ENCODE measurements at places on chromosomes 16 and 17. TPM values are rescaled to one million over a fixed set of nuclear protein-coding genes. Genes with fewer than 3 reads are reported as not detected.

DNA sequence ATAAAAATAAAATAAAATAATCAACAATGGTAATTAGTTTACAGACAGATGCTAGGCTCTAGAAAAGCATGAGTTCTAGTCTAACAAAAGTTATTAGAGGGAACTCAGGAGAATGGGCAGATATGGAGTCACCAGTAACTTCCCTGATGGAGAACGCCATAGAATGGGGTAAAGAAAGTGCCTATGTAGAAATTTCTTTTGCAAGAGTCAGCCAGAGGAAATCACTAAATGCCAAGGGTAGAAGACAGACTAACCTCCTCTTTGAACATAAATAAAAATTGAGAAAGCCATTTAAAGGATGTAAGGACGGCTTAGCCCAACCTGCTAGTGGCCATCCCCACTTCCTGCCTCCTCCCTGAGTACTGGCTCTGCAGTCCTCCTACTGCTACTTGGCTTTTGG is 141.6 kb downstream of the VPS53 start:
- no peak for DNase-seq

GRCh38 chr17:74686761-74687160 is 26.0 kb downstream of the CD300LF start:
- DNase-seq = no peak

GRCh38 chr17:27294689-27295630 is 1.0 kb downstream of the WSB1 start:
- DNase-seq = peak; percentile 67

DNA sequence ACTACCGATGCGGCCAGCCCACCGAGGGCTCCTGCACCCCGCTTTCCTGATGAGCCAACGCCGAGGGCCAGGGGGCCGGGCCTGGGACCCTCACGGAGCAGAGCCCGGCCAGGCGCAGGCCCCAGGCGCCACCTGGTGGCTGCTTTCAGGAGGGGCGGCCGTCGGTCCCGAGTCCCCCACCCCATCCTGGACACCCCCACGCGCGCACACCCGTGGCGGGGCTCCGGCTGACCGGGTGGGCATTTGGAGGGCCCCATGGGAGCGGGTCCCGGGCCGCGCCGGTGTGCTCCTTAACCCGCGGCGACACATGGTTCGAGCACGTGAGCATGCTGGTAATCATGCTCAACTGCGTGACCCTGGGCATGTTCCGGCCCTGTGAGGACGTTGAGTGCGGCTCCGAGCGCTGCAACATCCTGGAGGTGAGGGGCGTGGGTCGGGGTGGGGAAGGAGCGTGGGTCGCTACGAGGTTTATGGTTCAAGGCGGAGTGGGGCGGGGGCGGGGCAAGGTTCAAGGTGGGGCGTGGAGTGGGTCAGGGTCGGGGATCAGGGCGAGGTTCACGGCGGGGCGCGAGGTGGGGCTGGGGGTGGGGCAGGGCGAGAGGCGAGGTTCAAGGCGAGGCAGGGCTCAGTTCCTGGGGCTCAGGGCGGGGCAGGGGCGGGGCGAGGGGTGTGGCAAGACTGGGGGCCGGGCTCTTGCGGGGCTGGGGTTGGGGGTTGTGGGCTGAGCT is 30.2 kb downstream of the TPSG1 start:
- DNase-seq = no peak

DNA sequence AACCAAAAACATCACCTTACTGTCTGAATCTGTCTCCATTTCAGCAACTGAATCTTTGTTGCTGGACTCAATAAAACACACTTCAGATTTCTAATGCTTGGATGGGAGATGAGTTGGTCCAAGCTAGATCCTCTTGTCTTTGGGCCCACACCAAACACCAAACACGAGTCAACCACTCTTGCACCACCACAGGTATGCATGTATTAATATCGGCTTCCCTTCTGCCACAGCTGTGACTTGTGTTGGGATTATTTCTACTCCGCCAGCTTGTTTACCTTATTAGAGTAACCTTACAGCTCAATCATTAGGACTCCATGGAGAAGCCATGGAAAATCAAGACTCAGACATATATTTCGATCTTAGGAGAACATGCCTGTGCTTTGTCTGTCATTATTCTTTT is 49.9 kb downstream of the XYLT1 start:
- DNase-seq = no peak

DNA sequence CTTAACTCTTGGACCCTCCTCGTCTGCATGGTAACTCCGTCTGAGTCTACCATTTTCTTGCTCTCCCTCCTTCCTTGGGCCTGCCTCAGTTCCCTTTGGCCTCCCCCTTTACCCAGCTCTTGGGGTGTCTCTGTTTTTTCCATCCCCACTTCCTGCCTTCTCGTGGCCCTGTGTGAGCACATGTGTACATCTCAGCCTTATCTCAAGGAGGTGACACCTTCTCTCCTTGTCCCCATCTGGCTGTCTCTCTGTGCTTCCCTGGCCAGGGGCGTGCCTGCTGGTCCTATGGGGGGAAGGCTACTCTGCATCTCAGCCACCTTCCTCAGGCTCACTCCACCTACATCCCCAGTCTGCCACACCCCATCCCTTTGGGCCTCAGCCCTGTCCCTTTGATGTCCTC is 6.6 kb downstream of the CTF1 start:
- no peak for DNase-seq

DNA sequence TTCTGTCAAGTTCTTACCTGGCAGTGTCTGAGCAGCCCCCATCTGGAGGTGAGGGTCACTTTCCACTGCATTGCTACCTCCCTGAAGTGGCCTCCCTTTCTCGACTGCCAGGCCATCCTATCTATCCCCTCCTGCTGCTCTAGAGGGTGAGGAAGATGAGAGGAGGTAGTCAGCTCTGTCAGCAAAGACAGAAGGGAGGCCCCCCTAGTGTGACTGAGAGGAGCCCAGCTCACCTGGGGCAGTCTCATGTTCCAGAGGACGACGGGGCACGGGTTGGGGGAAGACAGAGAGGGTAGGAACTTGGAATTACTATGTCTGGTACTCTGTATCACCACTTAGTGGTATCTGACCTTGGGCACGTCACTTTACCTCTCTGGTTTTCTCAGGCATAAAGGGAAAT is 22.0 kb downstream of the MYO19 start:
- no peak for DNase-seq

GRCh38 chr16:3358871-3359270 is 3.2 kb downstream of the OR2C1 start:
- no peak for DNase-seq

DNA sequence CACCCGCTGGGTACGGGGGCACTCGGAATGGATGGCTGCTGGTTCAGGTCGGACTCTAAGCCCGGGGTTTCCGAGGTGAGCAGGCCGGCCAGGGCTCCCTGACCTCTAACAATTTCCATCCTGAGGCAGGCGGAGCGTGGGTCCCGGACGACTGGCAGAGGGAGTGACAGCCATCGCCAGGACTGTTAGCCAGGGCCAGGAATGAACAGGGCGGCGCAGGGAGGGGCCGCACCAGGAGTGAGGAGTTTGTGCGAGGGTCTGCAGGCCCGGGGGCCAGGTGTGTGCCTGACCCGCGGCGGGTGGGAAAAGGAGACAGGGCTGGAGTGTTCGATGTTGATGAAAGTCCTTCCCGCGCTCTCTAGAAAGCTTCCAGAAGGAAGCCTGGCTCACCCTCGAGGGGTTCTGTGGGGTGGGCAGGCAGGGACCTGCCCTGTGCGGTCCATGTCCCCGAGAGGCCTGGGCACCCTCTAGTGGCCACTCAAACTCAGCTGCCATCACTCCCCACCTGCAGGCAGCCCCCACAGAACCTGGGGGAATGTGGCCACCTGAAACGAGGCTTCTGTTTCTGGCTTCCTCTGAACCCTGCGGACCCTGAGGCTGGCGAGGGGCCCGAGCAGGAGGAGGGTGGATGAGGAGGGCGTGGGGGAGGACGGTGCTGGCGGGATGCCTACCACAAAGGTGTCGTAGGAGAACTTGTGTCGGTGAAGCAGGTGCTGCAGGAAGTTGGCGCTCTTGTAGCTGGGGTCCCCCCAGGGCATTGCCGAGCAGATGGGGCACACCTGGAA is 8.2 kb downstream of the RNF166 start:
- DNase-seq = no peak

DNA sequence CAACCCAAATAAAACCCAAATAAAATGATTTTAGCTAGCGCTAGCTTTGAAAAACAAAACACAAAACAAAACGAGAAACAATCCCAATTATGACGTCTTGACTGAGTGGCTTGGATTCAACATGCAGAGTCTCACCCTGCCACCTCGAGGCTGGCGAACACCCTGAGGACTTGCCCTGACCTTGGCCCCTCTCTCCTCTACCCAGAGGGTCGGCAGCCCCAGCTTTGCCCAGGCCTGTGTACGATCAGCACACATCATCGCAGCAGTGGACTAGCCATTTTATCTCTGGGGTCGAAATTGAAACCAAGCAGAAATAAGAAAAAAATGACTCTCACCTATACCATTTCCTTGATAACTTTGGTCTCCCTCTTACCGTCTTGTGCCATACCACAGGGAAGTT is 4.9 kb downstream of the JMJD6 start:
- DNase-seq = no peak

GRCh38 chr16:54548281-54548680 is 261.7 kb upstream of the IRX3 start:
- no peak for DNase-seq

DNA sequence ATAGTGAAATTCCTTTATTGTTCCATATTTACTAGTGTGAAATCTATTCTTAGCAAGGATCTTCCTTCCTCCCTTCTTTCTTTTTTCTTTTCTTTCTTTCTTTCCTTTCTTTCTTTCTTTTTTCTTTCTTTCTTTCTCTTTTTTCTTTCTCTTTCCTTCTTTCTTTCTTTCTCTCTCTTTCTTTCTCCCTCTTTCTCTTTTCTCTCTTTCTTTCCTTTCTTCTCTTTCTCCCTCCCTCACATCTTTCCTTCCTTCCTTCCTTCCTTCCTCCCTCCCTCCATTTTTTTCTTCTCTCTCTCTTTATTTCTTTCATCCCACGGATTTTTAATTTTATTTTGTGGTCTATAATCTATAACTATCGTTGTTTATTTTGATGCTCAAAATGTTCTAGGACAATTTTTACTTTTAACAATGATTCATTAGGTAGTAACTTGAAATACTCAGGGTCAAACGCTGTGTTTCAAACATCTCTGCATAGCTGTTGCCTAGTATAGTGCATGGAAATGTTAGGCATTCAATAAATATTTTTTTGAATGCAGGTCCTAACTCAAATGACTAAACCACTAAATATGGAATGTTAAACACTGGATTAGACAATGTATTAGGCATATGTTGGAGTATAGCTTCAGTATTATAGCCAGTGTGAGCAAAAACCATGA is 178.3 kb downstream of the MAP2K6 start:
- DNase-seq = no peak

DNA sequence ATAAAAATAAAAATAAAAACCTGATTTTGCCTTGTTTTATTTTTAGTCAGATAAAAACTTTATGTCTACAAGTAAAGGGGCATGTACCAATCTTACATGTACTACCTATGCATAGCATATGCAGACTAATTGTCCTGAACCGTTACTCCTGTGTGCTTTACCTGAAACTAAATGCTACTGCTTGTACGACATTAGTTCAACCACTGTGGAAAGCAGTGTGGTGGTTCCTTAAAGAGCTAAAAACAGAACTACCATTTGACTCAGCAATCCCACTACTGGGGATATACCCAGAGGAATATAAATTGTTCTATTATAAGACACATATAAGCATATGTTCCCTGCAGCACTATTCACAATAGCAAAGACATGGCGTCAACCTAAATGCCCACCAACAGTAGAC is 426.0 kb upstream of the PMFBP1 start:
- DNase-seq = no peak

DNA sequence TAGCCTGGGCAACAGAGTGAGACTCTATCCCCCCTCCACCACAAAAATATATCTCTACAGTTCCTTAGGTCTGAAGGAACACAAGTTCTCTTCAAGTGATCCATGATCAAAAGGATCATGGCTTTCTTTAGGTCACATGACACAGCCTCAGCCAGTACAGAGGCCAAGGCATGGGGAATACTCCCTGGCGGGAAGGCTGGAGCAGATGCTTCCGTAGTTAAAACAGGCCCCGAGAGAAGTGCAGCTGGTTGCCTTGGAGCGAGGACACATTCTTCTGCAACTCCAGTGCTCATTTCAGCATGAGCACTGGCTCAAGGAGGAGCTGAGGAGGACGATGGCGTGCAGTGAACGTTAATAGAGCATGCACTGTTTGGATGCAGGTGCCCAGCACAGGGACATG is 13.5 kb downstream of the CDIP1 start:
- no peak for DNase-seq

DNA sequence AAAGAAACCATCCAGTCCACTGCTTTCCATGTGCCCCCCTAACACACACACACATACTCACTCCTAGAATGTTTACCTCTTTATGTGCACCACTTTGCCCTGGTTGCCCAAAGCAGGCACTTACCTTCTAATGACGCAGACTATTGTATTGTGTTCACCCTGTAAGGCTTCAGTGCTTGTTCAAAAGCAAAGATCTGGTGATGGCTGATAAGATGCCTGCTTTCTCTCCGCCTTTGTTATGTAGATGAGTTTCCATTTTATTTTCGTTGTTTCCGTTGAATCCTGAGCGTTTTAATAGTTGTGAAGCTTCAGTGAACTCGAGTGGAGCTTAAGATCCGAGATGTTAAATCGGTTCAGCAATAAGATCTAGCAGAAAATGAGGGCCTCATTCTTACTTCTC is 452.7 kb downstream of the TMEM114 start:
- DNase-seq = no peak

GRCh38 chr17:36701429-36702099 is 100.2 kb downstream of the MRM1 start:
- DNase-seq = no peak

- no peak for DNase-seq
Observed at GRCh38 chr17:59627770-59628171, 8.1 kb downstream of the CLTC start.

- DNase-seq = no peak
Observed at GRCh38 chr16:13110124-13110796, 208.9 kb downstream of the SHISA9 start.

GRCh38 chr16:74652249-74652648 is 14.4 kb downstream of the RFWD3 start:
- DNase-seq = no peak

DNA sequence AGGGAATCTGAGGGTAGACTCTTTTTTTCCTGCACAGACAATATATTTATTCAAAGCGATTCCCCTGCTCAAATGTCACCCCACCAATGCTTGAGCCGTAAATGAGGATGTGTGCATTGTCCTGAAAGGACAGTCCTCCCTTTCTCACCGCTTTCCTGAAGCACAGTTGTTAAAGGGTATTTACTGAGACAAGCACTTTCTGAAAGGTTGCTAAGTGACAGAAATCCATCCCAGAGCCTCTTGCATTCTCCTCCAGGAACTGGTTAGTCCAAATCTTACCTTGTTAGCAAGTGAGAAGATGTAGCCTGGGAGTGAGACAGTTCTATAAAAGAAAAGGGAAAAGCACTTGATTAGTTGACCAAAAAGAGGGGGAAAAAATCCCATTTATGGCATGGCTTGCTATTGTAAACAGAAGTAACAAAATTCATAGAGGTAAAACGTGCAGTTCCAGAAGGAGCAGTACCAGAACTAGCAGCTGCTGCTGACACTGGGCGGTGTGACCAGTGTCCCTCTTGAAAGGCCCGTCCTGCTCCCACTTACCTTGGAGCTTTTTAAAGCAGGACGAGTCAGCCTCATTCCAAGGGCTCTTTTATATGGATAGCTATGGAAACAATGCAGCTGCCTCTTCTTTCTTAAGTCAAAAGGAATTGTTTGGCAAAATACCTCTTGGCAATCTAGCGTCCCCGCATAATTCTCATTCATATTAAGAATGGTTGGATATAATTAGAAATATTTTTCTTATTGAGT is at the start of gene MYH2:
MYH2 (minus strand) TSS at position 563 of the 747 bp plus-strand sequence. CDS start 1,738 bp downstream, outside the sequence.
- no peak for DNase-seq

The GJC1 gene
- total RNA-seq = 2.5 TPM

The CCDC78 gene
- total RNA-seq = 6.4 TPM

The SLFN14 gene
- total RNA-seq = not detected

The HSPB9 gene
- not detected for total RNA-seq

The ALKBH5 gene
- total RNA-seq = 123 TPM

The DNAAF1 gene
- total RNA-seq = not detected

The C17orf67 gene
- total RNA-seq = 1.9 TPM

Data from natural killer cell treated with Interleukin-12 subunit alpha and Interleukin-12 subunit beta and Interleukin-15 and Interleukin-18, amount 100 ng/mL, for 72 hours (primary cell).